Stimulated activated effector memory CD8-positive, alpha-beta T cell treated with anti-CD3 and anti-CD28 coated beads, Interleukin-12 subunit alpha, Interleukin-12 subunit beta, amount 100 ng/mL, for 72 hours (primary cell): ENCODE measurements at places on chromosomes 16 and 17.

DNA sequence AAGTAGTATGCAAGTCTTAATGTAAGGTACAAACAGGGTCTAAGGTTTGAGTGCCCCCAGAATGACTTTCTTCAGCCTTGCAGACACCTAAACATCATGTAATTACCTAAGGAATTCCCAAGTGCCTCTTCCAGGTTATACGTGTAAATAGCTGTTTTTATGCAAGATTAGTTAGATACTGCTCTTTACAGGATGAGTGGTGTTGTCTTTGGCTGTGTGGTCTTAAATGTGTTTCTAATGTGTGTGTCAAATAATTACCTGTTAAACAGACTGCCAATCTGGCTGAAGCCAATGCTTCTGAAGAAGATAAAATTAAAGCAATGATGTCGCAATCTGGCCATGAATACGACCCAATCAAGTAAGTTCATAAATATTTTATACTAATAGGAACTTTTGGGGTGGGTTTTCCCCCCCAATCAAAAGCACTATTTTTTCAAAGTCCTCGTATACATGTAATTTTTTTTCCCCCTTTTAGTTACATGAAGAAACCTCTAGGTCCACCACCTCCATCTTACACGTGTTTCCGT is 16.0 kb downstream of the RBBP6 start:
- DNase-seq: no peak

- no peak for DNase-seq
Observed at GRCh38 chr17:81083125-81083765, 48.3 kb downstream of the BAIAP2 start.

DNA sequence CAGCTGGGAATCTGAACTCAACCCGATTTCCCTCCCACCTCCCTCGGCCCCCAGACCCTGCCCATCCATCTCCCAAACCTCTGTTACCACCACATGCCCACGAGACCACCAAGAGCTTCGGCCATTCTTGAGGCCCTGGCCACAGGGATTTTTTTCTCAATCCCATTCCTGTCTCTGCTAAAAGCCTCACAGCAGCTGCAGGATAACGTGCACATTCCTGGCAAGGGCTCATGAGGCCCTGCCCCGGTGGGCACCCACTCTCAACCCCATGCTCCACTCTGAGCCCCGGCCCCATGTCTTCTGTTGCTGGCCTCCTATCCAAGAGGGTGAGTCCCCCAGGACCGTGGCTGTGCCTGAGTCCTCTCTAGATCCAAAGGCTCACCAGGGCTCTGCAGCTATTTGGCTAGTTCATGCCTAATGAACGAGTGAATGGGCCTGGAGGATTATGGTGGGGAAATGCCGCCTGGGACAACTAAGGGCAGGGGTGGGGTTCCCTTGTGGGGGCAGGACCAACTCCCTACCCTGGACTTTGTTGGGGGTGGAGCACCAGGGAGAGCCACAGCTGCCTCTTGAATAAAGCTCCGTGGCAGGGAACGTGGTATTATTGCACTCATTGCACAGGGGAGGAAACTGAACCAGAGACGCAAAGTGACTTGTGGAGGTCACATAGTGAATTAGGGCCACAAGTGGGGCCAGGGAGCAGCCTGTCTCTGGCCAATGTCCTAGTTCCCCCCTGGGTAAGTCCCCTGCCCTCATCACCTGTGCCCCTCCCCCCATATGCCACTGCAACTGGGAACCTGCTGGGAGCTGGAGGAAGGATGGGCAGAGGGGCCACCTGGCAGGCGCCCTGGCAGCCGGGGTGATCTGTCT is 113.8 kb upstream of the SMURF2 start:
- no peak for DNase-seq

DNA sequence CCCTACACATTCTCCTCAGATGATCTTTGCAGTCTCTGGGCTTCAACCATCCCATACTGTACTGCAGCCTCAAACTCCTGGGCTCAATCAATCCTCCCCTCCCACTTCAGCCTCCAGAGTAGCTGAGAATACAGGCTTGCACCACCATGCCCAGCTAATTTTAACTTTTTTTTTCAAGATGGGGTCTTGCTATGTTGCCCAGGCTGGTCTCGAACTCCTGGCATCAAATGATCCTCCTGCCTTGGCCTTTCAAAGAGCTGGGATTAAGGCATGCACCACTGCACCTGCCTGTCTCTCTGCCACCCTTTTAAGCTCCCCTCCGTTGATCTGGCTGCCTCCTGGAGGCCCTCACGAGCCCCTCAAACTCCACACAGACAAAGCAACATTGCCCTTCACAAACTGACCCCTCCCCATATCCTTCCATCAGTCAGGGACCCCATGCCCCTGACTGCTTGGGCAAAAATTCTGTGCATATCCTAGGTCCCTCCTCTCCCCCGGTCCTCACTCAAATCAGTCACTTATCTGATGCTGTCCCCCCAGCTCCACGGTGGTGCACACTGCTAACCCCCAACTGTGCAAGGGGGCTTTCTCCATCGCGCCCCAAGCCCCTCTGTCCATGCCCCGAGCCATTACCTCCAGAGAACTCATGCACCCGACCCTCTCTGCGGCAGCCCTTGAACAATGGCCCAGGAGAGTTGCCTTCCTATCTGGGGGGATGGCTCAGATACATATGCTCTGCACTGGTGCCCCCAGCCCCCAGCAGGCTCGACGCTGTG is 252.9 kb downstream of the KATNIP start:
- DNase-seq: no peak

GRCh38 chr17:29154516-29155226 is 25.5 kb downstream of the MYO18A start:
- no peak for DNase-seq

- DNase-seq: no peak
Observed at GRCh38 chr16:86978445-86979030, 338.7 kb downstream of the C16orf95 start.

- no peak for DNase-seq
Observed at GRCh38 chr17:68314916-68315535, 23.7 kb downstream of the ARSG start.

DNA sequence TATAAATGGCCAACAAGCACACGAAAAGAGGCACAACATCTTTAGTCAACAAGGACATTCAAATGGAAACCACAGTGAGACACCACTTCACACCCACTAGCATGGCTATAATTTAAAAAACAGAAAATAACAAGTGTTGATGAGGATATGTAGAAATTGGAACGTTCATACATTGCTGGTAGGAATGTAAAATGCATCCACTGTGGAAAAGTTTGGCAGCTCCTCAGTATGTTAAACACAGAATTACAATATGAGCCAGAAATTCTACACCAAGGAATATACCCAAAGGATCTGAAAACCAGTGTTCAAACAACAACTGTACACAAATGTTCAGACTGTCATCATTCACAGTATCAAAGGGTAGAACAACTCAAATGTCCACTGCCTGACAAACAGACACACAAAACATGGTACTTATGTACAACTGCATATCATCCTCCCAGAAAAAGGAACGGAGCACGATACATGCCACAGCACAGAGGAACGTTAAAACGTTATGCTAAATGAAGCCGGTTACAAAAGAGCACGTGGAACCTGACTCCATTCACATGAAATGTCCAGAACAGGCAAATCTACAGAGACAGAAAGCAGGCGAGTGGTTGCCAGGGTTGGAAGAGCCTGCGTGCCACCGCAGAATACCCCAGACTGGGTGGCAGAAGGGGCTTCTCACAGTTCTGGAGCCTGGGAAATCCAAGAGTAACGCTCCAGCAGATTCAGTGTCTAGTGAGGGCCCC is 32.8 kb upstream of the METRNL start:
- DNase-seq: peak; percentile 38

- no peak for DNase-seq
Observed at GRCh38 chr16:2042171-2042985, 5.3 kb downstream of the NTHL1 start.

GRCh38 chr16:78667675-78668074 is 568.2 kb downstream of the WWOX start:
- DNase-seq: no peak

GRCh38 chr17:10050597-10051101 is 145.6 kb upstream of the RCVRN start:
- DNase-seq: no peak

DNA sequence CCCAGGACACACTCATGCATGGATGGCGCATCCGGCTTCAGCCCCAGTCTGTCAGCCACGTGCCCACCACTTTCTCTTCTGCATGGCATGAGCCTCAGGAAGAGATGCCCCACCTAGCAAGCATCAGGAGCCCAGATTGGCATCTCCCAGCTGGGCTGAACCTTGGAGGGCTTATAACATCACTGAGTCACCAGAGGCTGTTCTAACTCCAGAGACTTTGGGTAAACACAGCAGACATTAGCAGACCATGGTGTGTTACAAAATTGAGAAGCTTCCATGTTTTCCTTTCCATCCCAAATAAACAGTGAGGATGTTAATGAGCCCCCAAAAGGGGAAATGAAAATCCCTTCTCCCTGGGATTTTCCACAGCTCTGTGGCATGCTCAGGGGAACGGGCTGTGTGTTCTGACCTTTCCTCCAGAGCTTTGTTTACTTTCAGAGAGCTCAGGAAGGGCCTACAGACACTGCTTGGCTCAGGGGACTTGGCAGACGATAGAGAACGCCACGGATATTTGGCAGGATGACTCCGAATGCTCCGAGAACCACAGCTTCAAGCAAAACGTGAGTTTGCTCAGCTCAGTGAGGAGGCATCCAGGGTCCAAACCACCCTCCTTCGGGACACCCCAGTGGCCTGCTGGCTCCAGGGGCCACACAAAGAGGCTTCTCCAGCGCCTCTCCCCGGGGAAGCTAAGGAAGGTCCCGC is 16.5 kb downstream of the GLP2R start:
- no peak for DNase-seq

GRCh38 chr17:80770881-80771611 is 220.6 kb upstream of the CHMP6 start:
- DNase-seq: no peak

DNA sequence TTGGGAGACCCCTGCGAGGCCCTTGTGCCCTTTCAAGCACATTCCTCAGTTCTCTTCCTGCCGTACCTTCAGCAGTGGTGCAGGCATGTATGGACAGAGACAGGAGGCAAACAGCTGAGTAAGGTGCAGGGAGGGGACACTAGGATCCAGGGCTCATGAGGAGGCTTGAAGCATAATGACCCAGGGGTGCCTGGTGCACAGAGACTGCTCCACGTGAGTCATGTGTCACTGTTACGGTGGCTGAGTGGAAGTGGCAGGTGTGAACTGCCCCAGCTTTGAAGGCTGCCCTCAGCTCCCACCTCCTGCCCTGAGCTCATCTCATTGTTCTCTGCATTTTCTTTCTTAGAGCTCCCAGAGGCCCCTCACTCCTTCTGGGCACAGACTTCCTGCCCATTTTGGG is 124.8 kb downstream of the NTN1 start:
- DNase-seq: no peak

DNA sequence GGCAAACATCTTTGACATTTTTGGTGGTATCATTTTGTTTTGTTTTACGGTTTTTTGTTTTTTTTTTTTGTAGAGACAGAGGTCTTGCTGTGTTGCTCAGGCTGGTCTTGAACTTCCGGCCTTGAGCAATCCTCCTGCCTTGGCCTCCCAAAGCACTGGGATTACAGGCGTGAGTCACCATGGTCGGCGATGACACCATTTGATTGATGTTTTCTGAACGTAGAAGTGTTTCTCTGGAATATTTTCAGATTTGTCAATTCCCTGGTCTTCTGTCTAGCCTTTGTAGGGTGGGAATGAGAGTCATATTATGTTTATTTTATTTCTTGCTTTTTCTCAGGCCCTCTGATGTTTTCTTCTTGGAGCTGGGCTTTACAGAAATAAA is 32.2 kb upstream of the BRD7 start:
- DNase-seq: peak; percentile 2

DNA sequence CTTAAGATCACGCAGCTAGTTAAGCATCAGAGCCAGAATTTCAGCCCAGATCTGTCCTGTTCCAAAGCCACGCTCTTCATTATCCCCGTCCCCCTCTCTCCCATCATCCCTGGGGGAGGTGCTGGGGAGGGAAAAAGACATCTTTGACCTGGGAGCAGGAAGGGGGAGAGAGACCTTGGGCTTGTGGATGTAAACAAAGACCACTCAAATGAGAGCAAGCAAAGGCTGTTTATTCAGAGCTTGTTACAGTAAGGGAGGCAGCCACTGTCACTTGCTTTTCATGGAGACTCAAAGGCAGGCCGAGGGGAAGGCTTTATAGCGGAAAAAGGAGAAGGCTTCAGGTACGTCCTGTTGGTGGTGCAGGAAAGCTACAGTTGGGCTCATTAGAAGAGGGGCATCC is 3.5 kb upstream of the RPRML start:
- no peak for DNase-seq

DNA sequence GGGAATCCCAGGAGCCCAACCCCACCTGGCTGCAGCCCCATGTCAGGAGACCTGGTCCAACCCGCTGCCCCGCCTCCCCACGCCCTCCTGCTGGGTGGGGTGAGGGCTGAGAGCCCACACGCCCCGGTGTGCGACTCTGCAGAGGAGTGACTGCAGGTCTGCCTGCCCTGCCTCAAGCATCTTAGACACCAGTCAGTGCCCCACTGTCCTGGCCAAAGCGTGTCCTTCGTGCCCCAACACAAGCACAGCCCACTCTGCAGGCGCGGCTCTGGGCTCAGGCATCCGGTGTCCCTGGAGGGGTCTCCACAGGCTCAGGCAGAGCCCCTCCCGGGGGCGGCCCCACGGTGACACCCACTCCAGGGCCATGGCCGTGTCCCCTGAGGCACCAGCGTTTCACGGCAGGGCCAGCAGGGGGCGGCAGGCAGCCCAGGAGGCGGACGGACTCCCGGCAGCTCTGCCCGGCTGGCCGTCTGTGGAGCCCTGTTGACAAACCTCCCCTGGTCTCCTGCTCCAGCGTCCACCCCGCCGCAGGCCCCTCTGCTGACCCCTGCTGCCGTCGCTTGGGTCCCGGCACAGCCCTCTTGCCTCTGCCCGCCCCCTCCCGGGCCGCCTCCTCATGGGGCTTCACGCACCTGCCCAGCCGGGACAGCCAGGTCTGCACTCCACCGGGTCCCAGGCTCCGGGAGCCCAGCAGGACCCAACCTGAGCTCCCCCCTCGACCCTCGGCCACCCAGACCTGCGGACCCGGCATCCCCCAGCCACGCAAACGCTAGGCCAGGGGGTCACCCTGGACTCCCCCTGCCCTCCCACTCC is 8.6 kb upstream of the UBE2I start:
- peak; percentile 81 for DNase-seq

GRCh38 chr16:54055864-54056263 is 230.7 kb downstream of the IRX3 start:
- DNase-seq: no peak

- peak; percentile 60 for DNase-seq
Observed at GRCh38 chr16:1706386-1707192, 594 bp downstream of the MAPK8IP3 start.

- DNase-seq: no peak
Observed at GRCh38 chr17:9598661-9599060, 22.2 kb downstream of the CFAP52 start.

- DNase-seq: no peak
Observed at GRCh38 chr16:11497851-11498289, 88.8 kb downstream of the LITAF start.
